ENCODE measurements at places on chromosomes 7 and 10. TPM values are rescaled to one million over a fixed set of nuclear protein-coding genes. Genes with fewer than 3 reads are reported as not detected.

DNA sequence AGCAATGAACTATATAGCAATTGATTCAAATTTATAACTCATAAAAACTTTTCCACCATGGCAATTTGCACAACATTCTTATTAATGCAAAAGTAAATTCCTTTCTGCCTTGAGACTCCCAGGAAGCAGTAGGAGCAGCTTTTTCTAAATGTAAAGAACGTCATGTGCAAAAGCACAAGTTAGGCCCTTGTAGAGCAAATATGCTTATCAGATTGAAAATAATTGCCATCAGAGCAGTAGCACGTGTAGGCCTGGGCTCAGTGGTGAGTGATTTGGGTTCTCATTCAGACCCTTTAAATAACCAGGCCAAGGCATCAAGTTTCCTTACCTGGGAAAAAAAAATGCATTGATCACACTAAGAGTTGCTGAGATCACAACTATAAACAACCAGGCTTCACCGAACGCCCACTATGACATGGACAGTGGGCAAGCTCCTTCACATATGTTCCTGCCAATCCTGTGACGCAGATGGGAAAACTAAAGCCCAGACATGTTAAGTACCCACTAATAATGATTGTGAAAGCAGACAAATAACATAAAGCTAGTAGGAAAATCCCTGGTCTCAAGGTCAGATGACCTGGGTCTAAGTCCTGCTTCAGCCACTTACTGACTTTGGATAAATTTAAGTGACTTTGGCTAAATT is 22.1 kb upstream of the SAR1A start:
- peak; percentile 96 for DNase-seq

- peak; percentile 44 for DNase-seq
Measured at GRCh38 chr10:125154529-125154928, 5.8 kb downstream of the CTBP2 start.

- DNase-seq, result no peak
Measured at GRCh38 chr10:60479305-60480020, 89.8 kb upstream of the ANK3 start.

DNA sequence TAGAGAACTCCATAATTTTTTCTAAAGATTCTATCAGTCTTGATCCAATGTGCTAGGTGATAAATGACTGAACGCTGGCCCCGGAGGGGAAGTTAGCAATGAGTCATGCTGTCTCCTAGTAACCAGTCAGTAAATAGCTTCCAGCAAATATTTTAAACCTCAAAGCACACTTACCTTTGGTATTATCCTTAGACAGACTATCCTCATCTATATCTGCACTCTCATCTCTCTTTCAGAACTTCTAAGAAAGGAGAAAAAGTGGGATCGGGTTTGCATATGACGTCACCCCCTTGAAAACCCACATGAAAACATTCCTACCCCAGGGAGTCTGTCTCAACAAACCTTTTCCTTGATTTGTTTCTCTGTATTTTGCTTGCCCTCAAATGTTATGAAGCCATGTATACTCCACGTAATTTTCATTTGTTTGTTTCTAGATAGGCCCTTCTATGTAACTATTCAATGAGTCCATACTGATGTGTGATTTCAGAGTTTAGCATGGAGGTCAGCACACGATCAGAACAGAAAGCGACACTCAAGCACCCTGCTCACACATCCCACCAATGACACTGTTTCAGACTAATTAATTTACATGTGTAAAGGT is 174.9 kb upstream of the NRP1 start:
- DNase-seq, result peak; percentile 81

DNA sequence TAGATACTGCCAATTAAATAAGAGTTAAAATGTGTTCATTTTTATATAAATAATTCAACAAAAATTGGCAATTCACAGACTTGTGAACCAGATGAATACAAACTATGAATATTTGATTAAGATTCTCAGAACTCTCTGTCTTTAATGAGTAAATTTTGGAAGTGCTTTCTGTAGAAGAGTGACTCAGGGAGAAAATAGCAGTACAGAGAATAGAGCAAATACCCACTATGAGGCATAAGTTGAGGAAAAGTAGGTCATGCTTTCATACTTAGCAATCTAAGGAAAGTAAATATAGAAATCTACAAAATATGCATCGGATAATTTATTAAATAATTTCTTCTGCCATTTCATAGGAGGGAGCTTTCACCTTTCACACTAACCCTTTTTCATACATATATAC is 117.7 kb upstream of the TMEM106B start:
- no peak for DNase-seq

DNA sequence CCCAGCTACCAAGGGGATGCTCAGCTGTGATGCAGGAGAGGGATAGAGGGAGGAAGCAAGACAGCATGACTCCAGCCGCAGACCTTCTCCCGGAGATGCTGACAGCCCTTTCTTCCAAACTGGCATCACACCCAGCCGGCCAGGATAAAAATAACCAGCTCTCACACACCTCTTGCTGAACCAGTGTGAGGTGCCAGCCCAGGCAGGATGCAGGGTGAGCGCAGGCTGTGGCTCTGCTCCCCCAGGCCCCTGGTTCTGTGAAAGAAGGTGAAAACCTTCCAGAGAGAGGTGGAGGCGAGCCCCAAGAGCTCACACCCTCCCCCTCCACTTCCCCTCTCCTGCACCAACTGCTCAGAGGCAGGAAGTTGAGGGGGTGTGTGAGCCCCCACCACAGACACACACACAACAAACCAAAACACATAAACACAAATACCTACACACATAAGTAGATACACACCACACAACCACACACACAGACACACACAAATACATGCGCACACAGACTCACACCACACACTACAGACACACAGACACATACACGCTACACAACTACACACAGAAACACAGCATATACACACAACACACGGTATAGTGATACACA is 4.0 kb downstream of the GPR15LG start:
- DNase-seq, result no peak

GRCh38 chr7:46391231-46392201 is 470.4 kb upstream of the IGFBP3 start:
- peak; percentile 97 for DNase-seq

DNA sequence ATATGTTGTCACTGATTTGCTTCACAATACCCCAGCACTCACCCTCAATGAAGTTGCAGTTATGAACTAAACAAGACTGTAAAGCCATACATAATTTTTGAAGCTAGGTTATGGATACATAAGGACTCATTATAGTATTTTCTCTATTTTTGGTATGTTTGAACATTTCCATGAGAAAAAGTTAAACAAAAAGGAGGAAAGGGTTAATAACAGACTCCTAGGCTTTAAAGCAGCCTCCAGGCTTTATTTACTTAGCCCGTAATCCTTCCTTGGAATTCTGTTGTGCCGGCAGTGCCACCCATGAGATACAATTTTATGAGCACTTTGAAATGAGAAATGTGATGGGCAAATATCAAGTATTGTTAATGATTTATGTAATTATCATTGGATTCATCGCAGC is 2.1 kb upstream of the DENND11 start:
- no peak for DNase-seq

DNA sequence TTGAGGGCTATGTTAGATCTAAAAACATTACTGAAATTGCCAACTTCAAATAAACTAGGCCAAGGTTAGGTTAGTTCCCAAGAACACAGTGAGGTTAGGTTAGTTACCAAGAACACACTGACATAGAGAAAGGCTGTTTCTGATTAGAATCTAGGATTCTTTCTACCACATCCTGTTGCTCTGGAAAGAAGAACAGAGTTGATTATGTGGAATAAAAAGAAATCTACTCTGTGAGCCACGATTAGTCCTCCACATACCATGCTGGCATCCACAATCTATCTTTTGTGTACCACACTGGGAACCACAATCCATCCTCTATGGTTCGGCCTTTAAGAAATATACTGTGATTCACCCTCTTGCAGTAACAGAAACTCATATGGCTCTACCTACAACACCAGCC is 91.4 kb downstream of the LRRTM3 start:
- no peak for DNase-seq

- DNase-seq, result no peak
Measured at GRCh38 chr7:120320218-120320961, 47.4 kb downstream of the KCND2 start.

GRCh38 chr10:28291881-28292297 is 11.0 kb downstream of the MPP7 start:
- peak; percentile 26 for DNase-seq

DNA sequence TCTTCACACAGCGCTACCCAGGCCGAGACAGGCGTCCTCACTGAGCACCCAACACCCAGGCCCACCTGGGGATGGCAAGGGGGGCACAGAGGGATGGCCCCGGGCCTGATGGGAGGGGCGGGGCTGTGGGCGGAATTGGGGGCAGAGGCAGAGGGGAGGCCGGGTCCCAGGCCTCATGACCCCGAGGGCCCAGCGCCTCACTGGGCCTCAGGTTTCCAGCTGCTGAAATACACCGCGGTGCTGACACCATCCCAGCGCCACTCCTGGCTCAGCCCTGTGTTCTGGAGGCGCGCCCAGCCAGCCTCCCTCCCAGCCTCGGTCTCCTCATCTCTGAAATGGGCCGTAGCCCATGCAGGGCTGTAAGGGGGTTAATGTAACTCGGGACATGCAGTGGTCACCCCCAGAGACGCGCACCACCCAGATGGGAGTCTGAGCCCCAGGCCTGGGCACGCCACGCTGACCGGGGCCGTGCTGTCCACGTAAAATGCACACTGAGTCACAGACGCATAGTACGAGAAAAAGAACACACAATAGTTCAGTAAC is 82.3 kb downstream of the UNCX start:
- no peak for DNase-seq

GRCh38 chr10:75492173-75492925 is 60.9 kb downstream of the LRMDA start:
- no peak for DNase-seq

DNA sequence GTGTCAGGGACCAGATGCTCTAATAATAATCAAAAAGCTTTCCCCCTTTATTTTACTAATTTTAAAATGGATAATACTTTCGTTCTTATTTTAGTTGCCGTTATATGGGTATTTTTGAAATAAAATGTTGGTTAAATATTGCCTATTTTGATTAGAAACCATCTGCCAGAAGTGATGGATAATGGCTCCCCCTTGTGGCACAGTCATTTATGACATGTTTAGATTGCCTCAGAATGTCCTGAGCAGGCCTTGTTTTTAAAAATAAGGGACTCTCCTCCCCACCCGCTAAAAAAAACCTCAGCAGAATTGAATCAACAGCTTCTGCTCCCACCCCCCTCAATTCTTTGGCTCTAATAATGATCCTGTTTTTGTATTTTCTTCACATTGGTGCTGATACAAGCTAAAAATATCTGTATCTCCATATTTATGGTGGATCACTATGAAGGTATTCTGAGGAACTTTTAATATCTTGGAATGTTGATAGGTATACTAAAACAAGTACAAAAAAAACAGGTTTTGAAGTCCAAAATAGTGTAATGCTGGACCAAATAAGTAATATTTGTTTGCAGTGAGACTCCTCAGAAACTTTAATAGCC is 38.8 kb downstream of the TMEM60 start:
- DNase-seq, result peak; percentile 83

- DNase-seq, result no peak
Measured at GRCh38 chr10:31313396-31313795, 5.6 kb upstream of the ZEB1 start.

GRCh38 chr10:14549496-14549895 is 218.8 kb upstream of the FRMD4A start:
- peak; percentile 29 for DNase-seq

DNA sequence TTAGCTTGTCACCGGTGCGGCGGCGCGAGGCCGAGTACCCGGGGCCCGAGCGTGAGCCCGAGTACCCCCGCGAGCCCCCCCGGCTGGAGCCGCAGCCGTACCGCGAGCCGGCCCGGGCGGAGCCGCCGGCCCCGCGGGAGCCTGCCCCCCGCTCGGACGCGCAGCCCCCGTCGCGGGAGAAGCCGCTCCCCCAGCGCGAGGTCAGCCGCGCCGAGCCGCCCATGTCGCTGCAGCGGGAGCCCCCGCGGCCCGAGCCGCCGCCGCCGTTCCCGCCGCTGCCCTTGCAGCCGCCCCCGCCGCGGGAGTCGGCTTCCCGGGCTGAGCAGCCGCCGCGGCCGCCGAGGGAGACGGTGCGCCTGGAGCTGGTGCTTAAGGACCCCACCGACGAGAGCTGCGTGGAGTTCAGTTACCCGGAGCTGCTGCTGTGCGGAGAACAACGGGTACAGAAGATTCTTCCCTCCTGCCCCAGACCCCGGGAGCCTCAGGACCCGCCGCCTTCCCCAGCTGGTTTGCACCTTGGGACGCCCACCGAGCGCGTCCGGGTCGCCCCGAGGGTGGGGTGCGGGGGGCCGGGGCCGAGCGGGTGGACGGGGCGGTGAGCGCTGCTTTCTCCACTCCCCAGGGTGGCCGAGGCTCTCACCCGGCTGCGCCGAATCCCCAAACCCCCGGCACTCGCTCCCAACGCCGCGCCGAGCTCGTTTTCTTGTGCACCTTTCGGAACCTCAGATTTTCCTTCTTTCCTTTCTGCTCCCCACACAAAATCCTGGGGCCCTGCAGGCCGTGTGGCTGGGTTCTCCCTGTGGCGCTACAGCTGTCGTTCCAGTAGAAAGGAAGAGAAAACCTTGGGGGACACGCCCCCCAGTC is 708 bp downstream of the UBN2 start:
- DNase-seq, result peak; percentile 48

DNA sequence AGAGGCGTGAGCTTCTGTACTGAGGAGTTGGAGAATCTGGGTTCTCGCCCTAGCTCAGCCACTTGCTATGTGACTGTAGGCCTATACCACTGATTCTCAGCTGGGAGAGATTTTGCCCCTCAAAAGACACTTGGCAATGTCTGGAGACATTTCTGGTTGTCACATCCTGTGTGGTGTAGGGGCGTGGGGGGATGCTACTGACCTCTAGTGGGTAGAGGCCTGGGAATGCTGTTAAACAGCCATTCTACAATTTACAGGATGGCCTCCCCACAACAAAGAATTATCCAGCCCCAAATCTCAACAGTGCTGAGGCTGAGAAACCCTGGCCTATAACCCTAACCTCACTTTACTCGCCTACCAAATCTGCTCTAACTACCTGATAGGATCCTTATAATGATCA is 58.8 kb upstream of the GAD2 start:
- no peak for DNase-seq

GRCh38 chr7:83863906-83864305 is 215.0 kb upstream of the SEMA3E start:
- no peak for DNase-seq

DNA sequence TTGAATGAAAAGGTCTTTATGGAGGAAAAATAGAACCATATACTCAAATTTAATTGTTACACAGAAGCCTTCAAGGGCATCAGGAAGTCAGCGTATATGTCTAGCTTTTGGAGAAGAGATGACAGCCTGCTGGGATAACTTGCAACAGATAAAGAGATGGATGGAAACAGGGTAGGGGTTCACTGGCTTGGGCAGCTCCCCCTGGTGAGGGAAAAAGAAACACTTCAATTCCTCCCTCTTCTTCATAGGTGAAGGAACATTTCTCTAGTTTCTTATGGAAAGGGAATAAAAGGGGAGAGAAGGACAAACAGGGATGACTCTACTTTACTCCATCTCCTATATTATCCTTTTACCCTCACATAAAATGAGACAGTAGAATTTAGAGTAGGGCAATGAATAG is 635.7 kb downstream of the PHTF2 start:
- DNase-seq, result no peak

The IQUB gene
- total RNA-seq, result 0.43 TPM

The ZNF789 gene
- 11.7 TPM for total RNA-seq

The CCL24 gene
- total RNA-seq, result not detected

The PDE6C gene
- not detected for total RNA-seq

The CDK13 gene
- total RNA-seq, result 82.5 TPM

The EPHA1 gene
- 0.32 TPM for total RNA-seq

The MOGAT3 gene
- total RNA-seq, result not detected

The PCDH15 gene
- not detected for total RNA-seq

The IFIT2 gene
- 10.3 TPM for total RNA-seq

The CAMK2B gene
- under 0.01 TPM for total RNA-seq

The ACTR3C gene
- 7.4 TPM for total RNA-seq

The TMEM178B gene
- 0.43 TPM for total RNA-seq

The OR2A7 gene
- total RNA-seq, result 0.32 TPM

Data from fibroblast of villous mesenchyme (primary cell).